ENCODE measurements at places on chromosomes 13 and 19.

- no peak for DNase-seq
Observed at GRCh38 chr13:23516190-23516589, 54.0 kb upstream of the TNFRSF19 start.

GRCh38 chr13:30408319-30409101 lies 13.8 kb upstream of the UBE2L5 start:
- DNase-seq = peak; percentile 86

DNA sequence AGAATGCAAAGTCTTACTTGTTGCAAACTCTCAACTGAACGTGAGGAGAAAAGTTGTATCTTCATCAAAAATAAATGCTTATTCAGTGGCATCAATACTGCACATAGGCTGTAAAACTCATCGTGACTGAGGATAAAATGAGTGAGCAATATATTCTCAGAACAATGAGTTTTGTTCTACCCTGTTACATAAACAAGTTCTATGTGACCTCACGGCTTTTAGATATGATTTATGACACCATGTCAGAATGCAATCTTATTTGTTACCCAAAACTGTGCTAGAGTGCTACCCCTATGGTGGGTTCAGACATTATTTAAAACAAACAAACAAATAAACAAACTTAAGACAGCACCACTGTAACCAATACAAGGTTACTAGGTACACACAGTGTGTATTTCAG lies 55.4 kb downstream of the FOXO1 start:
- DNase-seq = no peak

DNA sequence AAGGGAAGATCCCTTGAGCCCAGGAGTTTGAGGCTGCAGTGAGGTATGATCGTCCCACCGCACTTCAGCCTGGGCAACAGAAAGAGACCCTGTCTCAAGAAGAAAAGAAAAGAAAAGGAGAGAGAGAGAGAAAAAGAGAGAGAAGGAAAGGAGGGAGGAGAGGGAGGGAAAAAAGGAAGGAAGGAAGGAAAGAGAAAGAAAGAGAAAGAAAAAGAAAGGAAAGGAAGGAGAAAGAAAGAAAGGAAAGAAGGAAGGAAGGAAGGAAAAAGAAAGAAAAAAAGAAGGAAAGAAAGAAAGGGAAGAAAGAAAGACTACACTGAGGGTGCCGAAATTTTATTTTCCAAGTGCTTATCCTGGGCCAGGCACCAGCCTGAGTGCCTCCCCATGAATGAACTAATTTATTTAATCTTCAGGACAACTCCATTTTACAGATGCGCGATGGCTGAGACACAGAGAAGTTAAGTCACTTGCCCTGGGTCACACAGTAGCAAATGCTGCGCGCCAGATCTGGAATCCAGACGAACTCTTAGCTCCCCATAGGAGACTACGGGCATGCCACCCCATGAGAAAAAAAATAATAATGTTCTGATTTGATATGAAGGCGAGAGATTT lies 2.7 kb downstream of the CDC42EP5 start:
- no peak for DNase-seq

DNA sequence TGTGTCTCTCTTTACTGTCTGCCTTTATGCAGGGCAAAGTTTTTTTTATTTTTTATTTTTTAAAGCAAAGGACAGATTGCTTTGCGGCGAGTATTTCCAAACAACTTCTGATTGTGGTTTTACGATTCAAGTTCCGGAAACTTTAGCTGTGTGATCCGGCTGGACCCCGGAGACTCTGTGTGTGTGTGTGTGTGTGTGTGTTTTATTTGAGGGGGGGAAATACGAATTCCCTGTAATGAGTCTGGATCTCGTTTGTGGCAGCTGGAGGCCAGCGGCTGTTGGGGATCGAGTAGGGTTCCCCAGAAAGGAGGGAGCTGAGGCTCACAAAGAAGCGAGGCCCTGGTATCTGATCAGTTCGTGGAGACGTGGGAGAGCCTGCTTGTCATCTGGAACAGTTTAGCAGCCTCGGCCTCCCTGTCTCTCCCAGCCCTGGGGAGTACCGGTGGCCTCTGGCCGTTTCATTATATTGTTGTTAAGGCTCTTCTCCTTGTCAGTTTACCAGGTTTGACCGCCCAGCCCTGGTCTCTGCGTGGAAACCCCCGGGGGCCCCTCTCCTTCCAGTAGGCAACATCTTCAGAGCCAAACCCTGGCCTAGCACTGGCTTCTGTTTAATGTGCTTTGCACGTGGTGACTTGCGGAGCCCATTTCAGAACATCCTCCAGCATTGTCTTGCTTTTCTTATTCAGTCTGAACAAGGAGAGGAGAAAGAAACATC lies 1.3 kb downstream of the FARP1 start:
- no peak for DNase-seq

- DNase-seq = no peak
Observed at GRCh38 chr19:5080030-5080654, 111.2 kb downstream of the KDM4B start.

GRCh38 chr13:44136696-44137268 lies 236.8 kb upstream of the SERP2 start:
- no peak for DNase-seq

GRCh38 chr19:17242431-17243208 lies 3.1 kb downstream of the NR2F6 start:
- no peak for DNase-seq

GRCh38 chr13:30725326-30726085 lies 9.8 kb upstream of the ALOX5AP start:
- no peak for DNase-seq

- DNase-seq = no peak
Observed at GRCh38 chr13:75705908-75706307, 69.8 kb downstream of the LMO7 start.

- no peak for DNase-seq
Observed at GRCh38 chr13:113859311-113860050, 4.4 kb downstream of the GAS6 start.

GRCh38 chr13:81714513-81714912 lies 1373.6 kb upstream of the SPRY2 start:
- no peak for DNase-seq

- DNase-seq = no peak
Observed at GRCh38 chr13:80858131-80858530, 517.2 kb upstream of the SPRY2 start.

DNA sequence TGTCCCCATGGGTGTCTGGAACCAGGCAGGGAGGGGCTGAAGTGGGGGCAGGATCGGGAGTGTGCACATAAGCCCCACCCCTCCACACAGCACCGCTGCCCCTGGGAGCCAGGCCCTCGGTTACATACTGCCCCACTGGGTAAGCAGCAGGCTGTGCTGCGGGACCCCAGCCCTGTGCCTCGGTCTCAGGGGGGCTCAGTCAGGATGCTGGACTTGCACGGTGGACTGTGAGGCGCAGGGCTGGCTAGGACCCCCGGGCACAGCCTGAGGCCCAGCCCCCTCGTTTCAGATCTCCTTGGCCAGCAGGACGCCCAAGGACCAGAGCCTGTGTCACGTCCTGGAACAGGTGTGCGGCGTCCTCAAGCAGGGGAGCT lies 16.3 kb downstream of the MPND start:
- no peak for DNase-seq

DNA sequence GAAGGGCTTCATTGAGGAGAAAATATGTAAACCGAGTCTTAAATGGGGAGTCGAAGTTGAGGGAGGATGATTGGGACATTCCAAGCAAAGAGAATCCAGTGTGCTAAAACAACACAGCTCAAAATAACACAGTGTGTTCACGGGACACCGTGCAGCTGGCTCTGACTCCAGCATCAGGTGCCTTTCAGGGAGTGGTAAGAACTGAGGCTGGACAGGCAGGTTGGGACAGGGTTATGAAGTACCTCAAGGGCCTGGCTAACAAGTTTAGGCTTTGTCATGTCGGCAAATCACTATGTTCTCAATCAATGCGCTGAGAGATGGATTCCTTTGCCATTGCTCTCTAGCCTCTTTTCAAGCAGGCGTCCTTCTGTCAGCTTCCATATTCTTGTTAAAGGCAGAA lies 27.5 kb upstream of the WDFY2 start:
- no peak for DNase-seq

DNA sequence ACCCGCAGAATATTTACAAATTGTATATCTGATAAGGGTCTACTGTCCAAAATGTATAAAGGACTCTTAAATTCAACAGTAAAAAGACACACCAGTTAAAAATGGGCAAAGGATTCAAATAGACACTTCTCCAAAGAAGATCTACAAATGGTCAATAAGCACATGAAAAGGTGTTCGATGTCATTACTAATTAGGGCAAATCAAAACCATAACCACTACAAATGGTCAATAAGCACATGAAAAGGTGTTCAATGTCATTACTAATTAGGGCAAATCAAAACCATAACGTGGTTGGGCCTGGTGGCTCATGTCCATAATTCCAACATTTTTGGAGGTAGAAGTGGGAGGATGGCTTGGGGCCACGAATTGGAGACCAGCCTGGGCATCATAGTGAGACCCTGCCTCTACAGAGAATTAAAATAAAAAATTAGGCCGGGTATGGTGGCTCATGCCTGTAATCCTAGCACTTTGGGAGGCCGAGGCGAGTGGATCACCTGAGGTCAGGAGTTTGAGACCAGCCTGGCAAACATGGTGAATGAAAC lies 40.5 kb downstream of the ACTN4 start:
- no peak for DNase-seq

DNA sequence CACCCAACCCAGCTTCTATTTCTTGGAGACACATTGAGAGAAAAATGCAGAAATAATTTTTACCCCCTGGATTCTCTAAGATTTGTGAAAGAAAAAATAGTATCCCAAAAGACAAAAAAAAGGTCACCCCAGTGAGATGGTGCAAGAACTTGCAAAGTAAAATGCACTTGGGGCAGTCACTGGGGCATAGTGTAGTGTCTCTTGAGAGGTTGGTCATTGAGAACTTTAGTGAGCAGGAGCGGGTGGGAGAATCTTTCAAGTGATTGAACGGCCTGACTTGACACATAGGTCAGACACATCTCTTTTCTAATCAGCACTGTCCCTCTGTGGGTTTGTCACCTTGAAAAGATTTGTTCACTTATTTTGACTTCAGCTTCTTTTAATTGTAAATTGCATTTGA lies 2.4 kb downstream of the ZNF85 start:
- DNase-seq = no peak

DNA sequence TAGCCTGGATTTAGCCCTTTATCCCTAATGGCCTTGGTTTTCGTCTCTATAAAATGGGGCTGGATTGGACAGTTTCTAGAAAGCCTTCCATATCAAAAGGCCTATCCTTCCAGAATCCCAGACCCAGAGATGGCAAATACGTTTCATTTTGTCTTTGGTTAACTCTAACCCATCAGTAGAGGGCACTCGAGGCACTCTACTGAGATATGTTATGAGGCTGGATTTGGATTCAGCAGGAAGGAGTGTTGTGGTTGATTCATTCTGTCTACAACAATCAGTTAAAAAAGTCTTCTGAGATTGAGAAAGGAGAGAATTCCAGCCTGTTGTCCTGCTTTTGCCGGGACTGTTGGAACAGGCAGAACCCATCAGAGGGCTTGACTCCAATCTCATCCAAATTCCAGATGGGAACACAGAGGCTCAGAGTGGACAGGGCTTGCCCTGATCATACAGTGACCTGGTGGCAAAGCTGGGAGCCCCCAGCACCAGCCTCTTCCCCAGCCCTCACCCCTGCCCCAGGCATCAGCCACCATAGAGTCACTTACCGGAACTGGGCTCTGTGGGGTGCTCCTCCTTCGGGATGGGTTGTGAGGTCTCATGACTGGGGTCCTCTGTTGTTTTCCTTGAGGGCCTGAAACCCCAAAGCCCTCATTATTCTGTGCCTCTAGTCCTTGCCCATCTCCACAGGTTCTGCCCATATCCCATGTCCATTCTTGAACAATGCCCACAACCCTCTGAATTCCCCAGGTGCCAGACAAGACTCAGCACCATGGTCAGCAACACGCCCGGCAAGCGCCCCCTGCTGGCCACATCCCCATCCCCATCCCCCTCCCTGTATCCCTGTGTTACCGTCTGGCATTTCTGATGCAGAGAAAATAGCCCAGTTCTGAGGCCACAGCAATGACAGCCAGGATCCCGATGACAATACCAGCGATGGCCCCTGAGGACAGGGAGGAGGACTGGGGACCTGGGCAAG lies 12.3 kb upstream of the ZNF180 start:
- DNase-seq = no peak

- DNase-seq = no peak
Observed at GRCh38 chr13:103931331-103931845, 865.2 kb upstream of the SLC10A2 start.

GRCh38 chr19:44682807-44683206 lies 11.5 kb downstream of the CEACAM19 start:
- no peak for DNase-seq

GRCh38 chr19:8609279-8610040 lies 1.1 kb downstream of the ADAMTS10 start:
- DNase-seq = no peak

DNA sequence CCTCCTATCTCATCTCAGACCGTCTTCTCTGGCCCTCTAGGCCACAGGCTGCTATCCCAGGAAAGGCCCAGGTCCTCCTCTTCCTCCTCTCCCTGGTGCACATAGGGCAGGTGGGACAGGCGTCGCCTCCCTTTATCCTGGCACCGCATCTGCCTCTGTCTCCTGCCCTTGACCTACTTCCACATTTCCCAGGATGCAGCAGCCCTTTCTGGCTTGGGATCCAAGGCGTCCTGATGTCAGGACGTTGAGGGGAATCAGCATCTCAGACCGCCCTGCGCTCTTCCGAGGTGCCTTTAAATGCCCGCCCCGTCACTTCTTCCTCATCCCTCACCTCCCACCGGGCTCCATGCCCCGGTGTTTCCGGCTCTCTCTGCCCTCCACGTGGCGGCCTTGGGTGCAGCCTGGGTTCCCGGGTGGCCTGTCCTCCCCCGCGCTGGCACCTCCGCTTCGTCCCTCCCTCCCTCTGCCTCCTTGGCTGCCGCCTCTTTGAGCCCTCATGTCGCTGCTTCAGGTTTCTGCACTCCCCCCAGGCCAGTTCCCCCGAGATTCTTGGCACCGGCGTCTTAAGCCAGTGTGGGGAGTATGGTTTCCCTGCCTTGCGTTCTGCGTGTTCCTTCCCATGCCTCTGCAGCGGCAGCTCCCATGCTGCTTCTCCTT lies 66.3 kb downstream of the KDM4B start:
- no peak for DNase-seq

GRCh38 chr19:418761-419671 lies 10.1 kb upstream of the C2CD4C start:
- DNase-seq = no peak

DNA sequence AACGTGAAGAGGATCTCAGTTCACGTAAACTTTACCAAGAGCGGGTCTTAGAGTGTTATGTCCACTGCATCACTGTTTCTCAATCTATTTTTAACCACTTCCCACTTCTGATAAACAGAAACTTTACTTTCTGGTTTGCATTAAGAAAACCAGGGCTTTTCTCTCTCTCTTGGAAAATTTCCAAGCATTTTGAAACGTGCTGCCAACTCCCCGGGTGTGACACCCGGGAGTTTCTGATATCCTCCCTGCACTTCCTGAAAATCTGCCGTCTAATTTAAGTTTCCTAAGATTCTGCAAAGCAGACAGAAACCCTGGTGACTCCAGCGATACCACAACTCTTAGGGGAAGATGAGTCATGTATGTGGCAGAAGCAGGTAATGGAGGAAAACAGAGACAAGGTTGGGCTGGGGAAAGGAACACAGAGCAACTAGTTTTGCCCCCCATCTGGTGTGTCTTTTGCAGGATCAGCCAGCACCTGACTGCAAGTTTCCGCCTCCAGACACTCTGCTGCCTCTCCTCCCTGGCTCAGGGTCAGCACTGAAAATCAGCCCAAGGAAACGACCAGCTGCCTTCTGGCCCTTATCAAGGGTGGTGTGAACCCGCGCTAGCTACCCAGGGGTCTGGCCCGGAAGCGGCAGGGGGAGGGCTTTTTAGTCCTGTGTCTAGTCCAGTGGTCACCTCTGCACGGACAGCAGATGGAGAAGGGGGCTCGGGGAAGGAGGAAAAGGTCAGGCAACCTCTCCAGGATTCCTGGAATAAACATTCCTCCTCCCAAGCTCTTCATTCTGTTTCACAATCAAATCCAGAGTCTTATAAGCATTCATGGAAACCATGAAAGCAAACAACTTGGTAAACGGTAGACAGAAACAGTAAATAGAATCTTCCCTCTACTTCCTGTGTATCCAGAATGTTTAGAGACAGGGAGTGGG lies 11.3 kb upstream of the FFAR2 start:
- DNase-seq = no peak
